Upper lobe of left lung (tissue), 6 donors: ENCODE measurements at places on chromosomes 3 and 15.

DNA sequence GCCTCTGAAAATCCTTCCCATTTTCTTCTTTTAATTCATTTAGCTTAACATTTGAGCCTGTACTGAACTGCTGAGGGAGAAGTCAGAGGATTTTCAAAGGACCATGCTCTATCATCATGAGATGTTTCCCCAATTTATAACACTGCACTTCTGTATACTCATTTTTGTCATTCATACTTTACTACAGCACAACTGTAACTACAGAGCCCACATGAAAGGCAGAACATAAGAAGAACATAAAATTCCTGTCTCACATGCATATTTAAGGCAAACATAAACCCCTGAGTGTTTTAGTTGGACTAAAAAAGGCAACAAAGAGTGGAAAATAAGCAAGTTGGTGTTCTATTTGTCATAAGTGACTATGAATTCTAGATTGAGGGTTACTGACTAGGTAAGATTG is 237.7 kb upstream of the ARPP21 start:
- DNase-seq, result no peak

DNA sequence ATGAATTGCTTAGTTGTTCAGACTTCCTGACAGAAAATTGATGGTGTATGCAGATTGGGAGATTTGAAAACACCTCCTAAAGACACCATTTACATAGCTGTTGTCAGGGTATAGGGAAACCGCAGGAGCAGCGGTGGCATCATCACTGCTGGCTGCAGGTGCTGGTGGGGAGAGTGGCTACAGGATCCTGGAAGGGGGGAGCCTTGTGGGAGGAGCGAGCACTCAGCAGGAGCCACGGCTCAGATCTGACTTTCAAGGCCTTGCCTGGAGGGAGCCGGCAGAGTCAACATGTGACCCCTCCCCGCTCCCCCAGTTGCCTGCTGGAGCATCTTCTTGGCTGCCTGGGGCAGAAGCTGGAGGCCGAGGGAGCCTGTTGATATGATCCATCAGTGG is 26.1 kb downstream of the EDEM1 start:
- no peak for DNase-seq

DNA sequence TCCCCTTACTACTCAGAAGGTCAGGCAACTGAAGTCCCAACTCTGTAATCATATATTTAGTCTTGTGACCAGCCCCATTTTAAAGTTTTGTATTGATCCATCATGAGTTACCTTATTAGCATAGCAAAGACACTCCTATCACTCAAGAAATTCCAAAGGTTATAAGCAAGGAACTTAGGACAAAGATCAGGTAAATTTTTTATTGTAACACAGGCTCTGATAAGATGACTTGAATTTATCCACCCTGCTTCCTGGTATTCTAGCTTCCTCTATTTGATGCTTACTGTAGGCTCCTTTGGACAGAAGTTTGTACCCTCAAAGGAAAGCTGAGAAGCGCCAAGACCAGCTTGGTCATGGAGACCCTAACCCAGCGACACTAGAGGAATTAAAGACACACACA is 8.2 kb upstream of the NDN start:
- DNase-seq, result no peak

DNA sequence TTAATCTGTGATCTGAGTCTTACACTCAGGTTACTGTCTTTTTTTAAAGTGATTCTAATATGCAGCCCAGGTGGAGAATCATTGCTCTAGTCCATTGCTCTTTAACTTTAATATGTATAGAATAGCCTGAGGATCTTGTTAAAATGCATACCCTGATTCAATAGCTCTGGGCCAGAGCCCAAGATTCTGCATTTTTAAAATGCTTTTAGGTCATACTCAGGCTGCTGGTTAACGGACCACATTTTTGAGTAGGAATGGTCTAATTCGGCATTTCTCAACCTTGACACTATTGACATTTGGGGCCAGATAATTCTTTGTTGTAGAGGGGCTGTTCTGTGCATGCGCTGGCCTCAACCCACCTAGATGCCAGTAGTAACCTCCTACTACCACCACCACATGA is 20.9 kb upstream of the FSTL1 start:
- DNase-seq, result no peak

DNA sequence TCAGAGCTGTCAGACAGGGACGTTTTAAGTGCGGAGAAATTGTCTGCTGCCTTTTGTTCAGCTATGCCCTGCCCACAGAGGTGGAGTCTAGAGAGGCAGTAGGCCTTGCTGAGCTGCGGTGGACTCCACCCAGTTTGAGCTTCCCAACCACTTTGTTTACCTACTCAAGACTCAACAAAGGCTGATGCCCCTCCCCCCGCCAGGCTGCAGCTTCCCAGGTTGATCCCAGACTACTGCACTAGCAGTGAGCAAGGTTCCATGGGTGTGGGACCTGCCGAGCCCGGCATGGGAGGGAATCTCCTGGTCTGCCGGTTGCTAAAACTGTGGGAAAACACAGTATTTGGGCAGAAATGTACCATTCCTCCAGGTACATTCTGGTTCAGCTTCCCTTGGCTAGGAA is 282.1 kb downstream of the VGLL3 start:
- DNase-seq, result no peak

GRCh38 chr3:113570158-113570557 is 37.8 kb downstream of the SIDT1 start:
- no peak for DNase-seq

DNA sequence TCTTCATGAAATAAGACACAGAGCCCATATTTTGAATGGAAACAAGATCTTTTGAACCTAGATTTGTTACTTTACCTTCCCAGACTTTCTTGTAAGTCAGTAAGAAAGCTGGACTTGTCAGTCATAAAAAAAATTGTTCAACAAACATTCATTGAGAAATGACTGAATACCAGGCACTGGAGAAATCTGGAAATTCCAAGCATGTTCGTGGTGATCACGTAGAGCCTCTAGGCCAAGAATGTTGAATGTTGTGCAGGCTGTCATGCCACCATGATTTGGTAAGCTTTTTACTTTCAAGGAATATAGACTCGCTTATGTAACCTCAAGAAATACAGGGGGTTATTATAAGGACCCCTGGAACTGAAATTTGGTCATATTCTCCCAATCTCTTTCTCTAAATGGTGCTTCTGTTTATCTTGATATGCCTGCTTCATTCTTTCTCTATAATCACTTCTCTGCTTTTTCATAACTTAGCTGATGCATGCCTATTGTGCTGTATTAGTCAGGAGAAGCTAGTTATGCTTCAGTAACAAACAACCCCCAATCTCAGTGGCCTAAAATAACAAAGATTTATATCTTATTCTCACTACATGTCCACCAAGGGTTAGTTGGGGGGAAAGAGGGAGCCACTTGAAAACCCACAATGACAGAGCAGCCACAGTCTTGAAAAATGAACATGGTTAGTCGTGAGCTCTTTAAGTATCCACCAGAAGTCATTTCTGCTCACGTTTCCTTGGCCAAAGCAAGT is 3.4 kb upstream of the TPM1 start:
- DNase-seq, result no peak

DNA sequence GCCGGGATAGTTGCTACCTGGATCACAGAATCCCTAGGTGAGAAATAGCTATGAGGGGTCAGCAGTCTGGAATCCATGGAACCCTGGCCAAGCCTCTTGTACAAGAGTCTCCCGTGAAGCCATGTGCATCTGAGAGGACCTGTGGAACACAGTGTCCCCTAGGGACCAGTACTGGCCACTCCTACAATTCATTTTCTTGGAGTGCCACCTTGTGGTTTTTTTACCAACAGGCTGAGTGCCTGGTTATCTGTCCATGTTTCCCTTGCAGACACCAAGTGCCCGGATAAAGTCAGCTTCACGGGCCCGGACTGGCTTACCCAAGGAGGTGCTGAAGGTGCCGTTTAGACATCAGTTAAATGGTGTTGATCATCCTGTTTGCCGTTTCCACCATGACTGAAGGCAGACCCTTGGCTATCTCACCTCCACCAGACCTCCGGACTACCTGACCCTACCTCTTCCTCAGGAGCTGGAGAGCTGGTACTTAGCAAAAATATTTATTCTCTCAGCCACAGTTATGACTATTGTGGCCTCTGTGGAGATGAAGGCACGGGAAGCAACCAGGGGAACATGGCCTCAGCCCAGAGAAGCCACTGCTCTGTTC is 93.9 kb downstream of the RBPMS2 start:
- DNase-seq, result no peak

DNA sequence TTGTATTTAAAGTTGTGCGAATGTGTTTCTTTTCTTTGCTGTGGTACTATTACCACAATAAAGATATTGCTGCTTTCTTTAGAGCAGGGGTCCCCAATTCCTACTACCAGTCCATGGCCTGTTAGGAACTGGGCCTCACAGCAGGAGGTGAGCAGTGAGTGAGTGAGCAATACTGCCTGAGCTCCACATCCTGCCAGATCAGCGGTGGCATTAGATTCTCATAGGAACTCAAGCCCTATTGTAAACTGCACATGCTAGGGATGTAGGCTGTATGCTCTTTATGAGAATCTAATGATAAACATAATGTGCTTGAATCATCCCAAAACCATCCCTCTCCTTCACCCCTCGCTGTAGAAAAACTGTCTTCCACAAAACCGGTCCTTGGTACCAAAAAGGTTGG is 41.6 kb downstream of the DMXL2 start:
- DNase-seq, result no peak

- no peak for DNase-seq
Observed at GRCh38 chr3:5226783-5227182, 39.3 kb downstream of the EDEM1 start.

- no peak for DNase-seq
Observed at GRCh38 chr15:99504071-99504822, 61.5 kb upstream of the MEF2A start.

DNA sequence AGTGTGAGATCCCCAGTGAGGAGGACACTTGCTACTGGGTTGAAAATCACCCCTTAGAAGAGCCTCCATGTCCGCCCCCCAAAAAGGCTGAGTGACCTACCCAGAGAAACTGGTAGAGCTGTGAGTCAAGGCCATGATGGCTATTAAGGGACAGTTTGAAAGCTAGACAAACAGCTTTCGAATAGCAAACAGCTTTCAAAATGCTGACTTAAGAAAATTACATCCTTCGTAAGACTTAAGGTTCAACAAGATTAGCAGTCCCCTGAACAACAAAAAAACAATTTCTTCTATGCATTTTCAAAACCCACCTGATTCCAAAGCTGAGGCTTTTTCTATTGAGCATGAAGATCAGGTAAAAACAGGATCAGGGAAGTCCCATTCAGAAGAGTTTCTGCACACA is 269.7 kb upstream of the SOX2 start:
- DNase-seq, result no peak
